Stimulated activated CD8-positive, alpha-beta memory T cell treated with anti-CD3 and anti-CD28 coated beads, Interleukin-4, amount 100 ng/mL, for 4 hours (primary cell): ENCODE measurements at places on chromosomes 3 and 15.

DNA sequence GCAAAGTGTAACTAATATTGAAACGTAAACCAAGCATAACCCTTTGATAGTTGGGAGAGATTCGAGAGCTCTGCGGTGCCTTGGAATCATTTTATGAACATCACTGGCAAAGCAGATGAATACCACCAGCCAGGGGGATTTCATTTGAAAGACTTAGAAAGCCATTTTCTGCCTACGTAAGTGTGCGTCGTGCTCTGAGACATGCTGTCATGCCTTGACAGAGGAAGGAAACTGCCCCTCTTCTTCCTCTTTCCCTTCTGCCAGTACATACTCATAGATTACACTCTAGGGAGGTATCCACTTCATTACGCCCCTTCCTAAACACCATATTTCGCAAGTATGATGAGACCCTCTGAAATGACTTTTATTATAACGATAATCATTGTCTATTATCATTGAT is 3.3 kb upstream of the MTHFS start:
- DNase-seq: no peak

GRCh38 chr15:78024883-78025282 is 52.6 kb downstream of the TBC1D2B start:
- DNase-seq: no peak

GRCh38 chr3:186464424-186465093 is 79.6 kb downstream of the CRYGS start:
- DNase-seq: no peak

- no peak for DNase-seq
Measured at GRCh38 chr3:57068437-57069089, 8.1 kb downstream of the SPATA12 start.

DNA sequence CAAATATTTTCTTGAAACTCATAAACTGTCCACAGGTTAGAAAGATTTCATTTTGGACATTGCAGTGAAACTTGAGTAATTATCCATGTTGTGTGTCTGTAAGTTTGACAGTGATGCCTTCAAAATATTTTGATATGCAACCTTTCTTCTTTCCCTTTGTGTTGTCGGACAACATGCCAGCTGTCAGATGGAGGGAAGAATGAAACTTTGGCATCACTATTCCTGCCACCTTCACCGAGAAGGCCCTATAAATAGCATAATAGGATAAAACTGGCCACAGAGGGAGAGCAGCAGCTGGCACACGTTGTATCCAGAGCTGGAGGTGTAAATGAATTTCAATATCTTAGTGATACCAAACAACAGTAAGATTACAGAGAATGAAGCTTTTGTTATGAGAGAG is 436.7 kb upstream of the CFAP20DC start:
- no peak for DNase-seq

DNA sequence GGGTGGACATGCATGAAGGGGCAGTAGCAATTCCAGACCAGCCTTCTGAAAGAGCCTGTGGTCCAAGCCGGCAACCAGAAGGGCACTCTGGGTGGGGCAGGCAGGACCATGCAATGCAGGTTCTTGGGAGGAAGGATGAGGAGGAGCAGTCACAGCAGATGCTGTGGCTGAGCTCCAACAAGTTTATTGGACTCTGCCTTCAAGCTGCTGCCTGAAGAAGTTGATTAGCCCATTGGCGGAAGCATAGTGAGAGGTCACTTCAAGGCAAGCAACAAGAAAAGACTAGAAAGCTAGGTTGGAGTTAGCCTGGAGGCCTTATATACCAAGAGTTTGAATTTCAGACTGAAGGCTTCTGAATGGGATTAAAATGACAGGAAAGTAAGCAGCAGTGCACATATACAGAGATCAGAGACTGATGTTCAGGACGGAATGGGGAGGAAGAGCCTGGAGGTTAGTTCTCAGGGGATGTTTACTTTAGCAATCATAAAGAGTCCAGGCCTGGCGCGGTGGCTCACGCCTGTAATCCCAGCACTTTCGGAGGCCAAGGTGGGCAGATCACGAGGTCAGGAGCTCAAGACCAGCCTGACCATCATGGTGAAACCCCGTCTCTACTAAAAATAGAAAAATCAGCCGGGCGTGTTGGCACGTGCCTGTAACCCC is 39.9 kb downstream of the SFMBT1 start:
- DNase-seq: no peak

GRCh38 chr3:39267631-39268548 is 11.9 kb downstream of the CX3CR1 start:
- DNase-seq: peak; percentile 49

GRCh38 chr15:75452364-75452864 is 924 bp upstream of the SIN3A start:
- peak; percentile 40 for DNase-seq

GRCh38 chr3:119601154-119601553 is 3.5 kb downstream of the PLA1A start:
- no peak for DNase-seq

- no peak for DNase-seq
Measured at GRCh38 chr3:64185436-64185835, 39.8 kb downstream of the PRICKLE2 start.

DNA sequence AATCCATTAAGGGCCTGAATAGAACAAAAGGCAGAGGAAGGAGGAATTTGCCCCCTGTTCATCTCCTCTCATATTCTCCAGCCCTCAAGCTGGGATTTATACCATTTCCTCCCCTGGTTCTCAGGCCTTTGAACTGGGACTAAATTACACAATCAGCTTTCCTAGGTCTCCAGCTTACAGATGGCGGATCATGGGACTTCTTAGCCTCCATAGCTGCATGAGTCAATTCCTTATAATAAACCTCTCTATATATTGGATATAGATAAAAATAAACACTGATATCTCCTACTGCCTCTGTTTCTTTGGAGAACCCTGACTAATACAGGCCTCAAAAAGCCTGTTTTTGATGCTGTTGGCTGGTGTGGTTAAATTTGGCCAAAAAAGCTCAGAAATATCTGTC is 84.5 kb upstream of the TMEM108 start:
- DNase-seq: no peak

GRCh38 chr3:34988296-34988695 is 651.0 kb upstream of the ARPP21 start:
- DNase-seq: no peak

DNA sequence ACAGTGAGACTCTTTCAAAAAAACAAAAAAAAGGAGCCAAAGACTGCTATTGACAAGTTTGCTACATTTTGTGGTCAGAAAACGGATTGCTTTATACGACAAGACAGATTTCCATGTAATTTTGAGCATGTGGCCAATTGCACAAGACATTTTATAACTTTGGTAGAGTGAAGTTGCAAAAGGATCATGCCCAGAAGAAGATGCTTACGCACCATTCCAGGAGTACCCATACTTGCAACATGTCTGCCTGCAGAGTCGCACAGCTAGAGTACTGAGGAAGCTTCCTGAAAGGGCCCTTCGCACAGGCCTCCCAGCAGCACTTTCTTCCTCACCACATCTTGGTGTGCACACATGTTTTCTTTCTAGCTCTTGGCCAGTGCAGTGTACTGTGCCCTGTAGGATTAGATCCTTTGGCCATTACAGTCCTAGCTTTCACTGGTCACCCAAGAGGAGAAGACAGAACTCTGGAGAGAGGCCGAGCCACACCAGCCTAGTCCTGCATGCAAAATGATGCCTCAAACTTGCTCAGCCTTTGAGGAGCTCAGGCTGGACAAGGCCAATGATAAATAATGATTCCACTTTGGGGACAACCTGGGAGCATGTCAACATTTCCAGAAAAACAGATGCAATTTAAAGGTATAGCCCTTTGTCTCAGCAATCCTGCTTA is 11.7 kb downstream of the CHDH start:
- DNase-seq: no peak

GRCh38 chr3:25037049-25037547 is 391.0 kb upstream of the RARB start:
- no peak for DNase-seq

DNA sequence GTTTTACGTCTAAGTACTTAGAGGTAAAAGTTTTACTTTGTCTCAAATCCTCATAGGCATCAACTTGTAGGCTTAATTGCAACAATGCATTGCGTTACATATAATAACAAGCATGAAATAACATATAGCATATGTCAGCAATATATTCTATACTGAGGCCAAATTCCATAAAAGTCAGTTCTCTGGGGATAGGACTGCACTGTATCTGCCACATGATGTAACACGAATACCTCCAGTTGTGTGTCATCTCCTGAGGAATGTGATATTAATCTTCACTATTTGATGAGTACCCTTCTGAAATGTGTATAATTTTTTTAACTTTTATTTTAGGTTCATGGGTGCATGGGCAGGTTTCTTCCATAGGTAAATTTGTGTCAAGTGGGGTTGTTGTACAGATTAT is 126.4 kb downstream of the IMPG2 start:
- no peak for DNase-seq

GRCh38 chr3:128226186-128226725 is 73.0 kb downstream of the EEFSEC start:
- no peak for DNase-seq

DNA sequence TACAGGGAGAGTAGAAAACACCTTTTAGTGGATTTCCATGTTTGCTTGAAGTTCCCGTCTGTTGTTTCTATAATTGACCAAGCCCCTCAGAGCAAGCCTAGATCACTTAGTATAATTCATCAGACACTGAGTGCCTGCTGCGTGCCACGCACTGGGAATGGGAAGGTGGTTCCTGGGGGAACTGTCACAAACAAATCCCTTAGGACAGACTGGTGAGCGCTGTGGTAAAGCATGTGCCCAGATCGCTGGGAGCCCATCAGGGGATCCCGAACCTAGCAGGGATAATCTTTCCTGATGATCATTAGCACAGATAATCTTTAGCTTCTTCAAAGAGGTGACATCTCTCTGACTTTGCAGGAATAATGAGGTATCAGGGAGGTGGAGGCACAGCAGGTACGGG is 9.6 kb downstream of the MRPS11 start:
- no peak for DNase-seq

GRCh38 chr3:3307491-3307890 is 128.0 kb upstream of the CRBN start:
- no peak for DNase-seq

DNA sequence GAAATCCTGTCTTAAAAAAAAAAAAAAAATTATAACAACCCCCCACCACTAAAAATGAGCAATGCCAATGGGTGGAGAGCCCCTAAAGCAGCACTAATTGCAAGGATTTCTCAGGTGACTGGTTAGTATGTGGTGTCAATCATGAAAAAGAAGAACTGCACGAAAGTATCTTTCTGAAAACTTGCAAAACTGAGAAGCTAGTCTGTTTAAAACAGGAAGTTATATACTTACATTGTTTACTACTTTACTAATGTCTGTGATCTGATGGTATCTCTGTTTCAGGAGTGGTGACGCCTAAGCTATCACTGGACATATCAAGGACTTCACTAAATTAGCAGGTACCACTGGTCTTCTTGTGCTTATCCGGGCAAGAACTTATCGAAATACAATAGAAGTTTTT is at the start of gene CCR3:
TSS of gene CCR3 (plus strand) at position 341 of the 400 bp plus-strand sequence. CDS start 22,699 bp downstream, outside the sequence.
- DNase-seq: no peak

DNA sequence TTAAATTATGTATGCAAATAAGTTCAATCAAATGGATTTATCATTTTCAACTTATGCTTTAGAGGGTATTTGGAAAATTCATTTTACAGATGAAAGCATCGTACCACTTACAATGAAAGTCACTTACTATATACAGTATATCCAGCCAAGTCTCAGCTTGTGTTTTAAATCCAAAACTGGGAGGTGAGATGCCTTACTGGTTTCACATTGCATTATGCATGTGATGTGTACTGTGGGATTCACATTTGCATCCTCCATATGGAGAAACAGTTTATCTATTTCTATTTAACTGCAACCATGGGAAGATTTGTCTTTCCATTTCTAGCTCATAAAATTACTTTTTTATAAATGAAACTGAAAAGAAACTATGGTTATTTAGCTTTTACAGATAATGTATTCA is 248.1 kb downstream of the CNTN3 start:
- DNase-seq: no peak

DNA sequence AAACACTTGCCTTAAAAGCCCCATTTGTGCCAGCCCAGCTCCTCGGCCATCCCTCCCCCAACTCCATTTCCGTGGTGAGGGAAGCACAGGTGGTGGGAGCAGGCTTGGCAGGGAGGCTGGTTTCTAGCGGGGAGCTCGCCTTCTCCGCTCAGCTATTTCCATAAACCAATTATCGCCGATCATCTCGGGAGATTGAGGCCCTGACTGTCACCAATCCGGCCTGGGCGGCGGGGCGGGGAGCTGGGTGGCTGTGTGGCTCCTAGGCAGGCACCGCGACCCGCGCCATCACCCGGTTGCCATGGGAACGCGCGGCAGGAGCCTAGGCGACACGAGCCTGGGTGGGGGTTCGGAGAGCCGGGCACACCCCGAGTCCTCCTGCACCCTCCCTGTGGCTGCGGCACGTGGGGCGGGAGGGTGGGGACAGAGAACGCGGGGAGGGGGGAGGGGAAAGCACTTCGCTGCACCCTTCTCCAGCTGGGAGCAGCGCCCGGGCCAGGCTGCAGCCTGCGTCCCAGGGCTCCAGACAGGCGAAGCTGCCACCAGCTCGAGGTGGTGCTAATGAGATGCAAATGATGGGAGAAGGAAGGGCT is 9.3 kb downstream of the CCDC33 start:
- no peak for DNase-seq

GRCh38 chr3:140438736-140439470 is 239.0 kb upstream of the TRIM42 start:
- no peak for DNase-seq

DNA sequence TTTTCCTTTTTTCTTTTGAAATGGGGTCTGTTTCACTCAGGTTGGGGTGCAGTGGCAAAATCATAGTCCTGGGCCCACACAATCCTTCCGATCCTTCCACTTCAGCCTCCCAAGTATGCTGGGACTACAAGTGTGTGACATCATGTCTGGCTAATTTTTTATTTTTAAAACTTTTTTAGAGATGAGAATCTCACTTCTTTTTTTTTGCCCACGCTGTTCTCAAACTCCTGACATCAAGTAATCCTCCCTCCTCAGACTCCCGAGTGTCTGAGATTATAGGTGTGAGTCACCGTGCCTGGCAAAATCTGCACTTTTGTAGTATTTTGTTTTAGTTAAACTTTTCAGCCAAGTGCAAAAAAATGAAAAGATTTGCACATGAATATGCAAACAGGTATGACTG is 171.0 kb downstream of the FNDC3B start:
- no peak for DNase-seq

GRCh38 chr15:92809880-92810361 is 90.2 kb upstream of the CHD2 start:
- DNase-seq: no peak
